ENCODE measurements at places on chromosomes 1 and 21.

GRCh38 chr1:165933446-165934170 is 106.2 kb downstream of the UCK2 start:
- no peak for DNase-seq

- DNase-seq: no peak
Observed at GRCh38 chr1:6262555-6263420, 1.9 kb upstream of the GPR153 start.

GRCh38 chr1:48051466-48052126 is 54.4 kb upstream of the TRABD2B start:
- no peak for DNase-seq

DNA sequence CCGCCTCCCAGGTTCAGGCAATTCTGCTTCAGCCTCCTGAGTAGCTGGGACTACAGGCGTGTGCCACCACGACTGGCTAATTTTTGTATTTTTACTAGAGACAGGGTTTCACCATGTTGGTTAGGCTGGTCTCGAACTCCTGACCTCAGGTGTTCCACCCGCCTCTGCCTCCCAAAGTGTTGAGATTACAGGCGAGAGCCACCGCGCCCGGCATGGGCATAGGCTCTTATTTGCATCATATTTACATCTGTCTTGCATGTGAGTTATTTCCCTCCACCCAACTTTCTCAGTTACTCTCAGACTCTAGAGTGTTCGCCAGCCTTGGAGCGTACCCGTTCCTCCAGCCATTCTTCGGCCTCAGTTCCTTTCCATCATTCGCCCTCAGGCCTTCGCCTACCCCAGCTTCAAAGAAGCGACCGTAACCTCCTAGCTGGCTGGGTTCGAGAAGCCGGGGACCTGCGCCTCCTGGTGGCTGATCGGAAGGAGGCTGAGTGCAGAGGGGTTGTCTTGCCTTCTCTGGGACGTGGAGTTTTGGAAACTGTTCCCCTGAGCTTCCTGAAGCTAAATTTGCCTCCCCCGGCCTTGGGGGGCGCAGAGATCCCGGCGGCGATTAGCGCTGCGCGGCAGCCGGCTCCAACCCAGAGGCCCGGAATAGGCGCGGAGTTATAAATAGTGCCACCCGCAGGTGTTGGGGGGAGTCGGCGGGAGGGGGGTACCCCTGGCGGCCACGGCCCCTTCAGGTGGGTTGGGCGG is 3.6 kb upstream of the ZBTB7B start:
- peak; percentile 76 for DNase-seq

DNA sequence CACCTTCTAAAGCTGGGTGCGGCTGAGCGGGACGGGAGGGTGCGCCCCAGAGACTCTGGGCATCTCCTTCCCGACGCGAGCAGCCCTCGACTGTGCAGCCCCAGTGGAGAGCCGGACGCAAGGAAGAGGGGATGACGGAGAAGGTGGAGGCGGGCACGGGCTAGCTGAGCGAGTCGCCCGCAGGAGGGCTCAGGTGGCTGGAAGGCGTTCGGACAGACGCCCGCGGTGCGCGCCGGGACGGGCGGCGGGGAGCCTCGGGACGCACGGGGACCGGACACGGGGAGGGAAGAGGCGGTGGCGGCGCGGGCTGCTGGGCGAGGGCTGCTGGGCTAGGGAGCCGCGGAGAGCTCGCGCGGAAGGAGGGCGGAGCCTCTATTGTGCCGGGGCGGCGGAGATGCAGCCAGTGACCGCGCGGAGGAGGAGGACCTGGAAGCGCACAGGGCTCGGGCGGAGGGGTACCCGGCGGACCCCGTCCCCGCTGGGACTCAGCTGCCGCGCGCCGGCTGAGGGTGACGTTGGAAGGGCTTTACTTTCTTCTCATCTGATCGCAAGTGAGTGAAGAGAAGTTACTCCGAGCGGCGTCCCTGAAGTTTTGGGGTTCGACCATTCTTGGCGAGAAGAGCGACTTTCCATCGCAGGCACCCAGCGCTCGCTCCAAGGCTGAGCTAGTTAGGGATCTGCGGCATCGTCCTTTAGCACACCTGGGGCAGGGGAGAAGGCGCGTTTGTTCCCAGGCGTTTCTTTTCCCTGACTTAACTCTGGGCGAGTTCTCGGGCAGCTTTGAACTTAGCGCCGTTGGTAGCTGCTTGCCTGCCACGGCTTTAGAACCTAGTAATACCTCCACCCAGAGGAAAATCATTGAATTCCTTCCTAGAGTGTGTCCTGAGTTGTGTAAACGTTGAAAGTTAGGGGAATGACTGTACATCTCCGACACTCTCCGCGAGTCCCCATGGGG is at the start of gene OLFML2B:
Gene OLFML2B (minus strand): TSS at position 323 of the 955 bp plus-strand sequence. CDS start 439 bp downstream, outside the sequence.
- DNase-seq: peak; percentile 80

DNA sequence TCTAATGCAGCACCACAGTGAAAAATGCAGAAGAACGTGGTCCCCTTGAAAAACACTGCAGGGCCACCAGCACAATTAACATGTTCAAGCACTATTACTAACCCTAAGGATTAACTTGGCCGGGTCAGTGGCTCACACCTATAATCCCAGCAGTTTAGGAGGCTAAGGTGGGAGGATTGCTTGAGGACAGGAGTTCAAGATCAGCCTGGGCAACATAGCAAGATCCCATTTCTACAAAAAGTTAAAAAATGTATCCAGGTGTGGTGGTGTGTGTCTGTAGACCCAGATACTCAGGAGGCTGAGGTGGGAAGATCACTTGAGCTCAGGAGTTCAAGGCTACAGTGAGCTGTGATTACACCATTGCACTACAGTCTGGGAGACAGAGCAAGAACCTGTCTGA is 2.9 kb downstream of the ARNT start:
- DNase-seq: no peak
